M059J (cell line): ENCODE measurements at places on chromosomes 1 and 21.
A peak's percentile ranks its signal among the peaks of the same experiment; 100 is the strongest.

DNA sequence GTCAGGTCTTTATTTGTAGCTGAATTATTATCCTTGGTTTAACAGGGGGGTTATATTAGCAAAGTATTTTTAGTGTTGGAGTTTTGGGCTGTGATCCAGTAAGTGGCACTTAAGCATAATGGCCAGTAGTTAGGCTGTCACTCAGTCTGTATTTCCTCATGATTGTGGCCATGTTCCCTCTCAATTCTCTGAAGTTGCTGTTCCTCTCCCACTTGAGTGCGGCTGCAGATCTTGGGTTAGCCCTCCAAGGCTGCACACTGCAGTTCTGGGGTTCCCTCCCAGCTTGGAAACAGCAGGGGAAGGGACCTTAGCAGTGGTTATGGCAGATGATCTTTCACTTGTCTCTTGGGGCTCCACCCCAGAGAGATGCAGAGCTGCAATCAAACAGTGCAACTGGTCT lies 23.2 kb upstream of the DENND1B start:
- DNase-seq = no peak

GRCh38 chr1:115412733-115413132 lies 74.7 kb upstream of the NGF start:
- DNase-seq = no peak

DNA sequence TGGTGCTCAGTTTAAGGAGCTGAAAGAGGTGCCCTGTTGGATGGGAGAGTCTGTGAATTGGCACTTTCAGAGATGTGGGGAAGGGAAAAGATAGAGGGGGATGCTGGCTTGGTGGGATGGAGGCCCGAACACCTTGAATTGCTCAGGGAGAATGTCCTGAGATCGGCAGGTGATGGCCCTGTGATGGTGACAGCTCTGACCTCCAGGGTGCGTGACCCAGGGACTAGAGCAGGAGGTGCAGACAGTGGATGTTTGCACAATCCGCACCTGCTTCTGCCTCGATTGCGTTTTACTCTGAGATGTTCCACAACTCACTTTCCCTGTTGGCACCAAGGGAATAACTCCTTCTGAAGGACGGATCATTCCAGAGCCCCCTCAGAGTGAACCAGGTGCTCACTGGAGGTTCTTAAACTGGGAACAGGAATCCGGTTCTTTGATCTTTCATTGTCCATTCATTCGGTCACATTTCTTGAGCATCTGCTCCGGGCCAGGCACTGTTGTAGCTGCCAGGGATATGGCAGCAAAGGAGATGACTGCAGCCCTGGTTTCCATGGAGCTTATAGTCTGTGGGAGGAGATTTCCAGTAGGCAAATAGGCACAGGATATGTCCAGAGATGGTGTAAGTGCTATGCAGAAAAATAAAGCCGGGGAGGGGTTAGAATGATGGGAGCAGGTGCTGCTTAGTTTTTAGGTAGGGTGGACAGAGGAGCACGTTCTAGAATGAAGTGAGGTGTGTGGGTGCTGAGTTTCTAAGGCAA lies 226.6 kb upstream of the TMEM51 start:
- no peak for DNase-seq

GRCh38 chr1:23123528-23123927 lies 45.1 kb downstream of the LUZP1 start:
- no peak for DNase-seq

DNA sequence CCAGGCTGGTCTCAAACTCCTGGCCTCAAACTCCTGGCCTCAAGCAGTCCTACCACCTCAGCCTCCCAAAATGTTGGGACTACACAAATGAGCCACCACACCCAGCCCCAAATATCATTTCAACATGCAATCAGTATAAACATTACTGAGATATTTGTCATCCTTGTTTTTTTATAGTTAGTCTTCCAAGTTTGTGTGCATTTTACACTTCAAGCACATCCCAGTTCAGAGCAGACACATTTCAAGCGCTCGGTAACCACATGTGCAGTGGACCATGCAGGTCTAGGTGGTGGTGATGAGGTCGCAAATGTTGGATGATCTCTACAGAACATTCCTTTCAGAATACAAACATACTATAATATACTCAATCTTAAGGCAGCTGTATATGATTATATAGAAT lies 23.8 kb upstream of the APP start:
- DNase-seq = no peak

- DNase-seq = no peak
These were observed 91.2 kb downstream of the UBIAD1 start for GRCh38 chr1:11364170-11364569.

DNA sequence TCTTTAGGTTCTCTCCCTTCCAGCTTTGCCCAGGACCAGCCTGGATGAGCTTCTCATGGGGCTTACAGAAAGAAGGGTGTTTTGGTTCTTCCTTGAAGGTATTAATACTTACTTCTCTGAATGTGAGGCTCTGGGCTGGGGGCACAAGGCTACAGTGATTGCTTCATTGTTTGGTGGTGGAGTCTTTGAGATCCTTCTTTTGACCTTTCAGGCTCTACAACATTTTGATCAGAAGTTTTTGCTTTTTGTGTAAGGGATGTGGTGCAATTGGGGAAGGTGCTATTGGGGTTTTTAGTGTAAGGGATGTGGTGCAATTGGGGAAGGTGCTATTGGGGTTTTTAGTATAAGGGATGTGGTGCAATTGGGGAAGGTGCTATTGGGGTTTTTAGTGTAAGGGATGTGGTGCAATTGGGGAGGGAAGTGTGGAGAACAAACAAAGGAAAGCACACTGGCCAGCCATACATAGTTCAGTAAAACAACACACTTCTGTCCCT lies 103.6 kb upstream of the IVNS1ABP start:
- no peak for DNase-seq

DNA sequence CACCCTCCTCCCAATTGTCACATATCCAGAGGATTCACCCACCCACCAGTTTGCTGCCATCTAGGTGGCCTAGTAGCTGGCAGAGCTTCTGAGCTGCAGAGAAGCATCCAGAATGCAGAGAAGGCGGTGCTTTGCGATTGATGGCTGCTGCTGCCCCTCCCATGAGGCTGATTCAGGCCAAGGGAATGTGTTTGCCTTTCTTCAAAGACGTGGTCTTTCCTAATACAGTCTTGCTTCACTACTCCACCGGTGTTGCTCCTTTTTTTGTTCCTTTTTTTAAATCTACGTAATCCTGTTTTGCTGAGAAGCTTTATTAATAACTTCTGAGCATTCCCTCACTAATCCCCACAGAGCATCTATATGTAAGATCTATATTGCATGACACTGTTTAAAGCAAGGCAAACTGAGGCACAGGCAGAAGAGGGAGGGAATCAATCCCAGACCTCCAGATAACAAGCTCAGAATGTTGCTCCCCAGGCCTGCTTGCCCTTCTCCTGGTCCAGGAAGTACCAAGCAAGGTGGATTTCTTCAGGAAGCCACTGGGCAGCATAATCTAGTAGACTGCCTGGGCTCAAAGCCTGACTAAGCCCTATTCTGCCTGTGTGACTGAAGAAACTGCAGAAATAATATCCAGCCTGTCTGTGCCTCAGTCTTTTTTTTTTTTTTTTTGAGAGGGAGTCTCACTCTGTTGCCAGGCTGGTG lies 275.5 kb upstream of the FMN2 start:
- DNase-seq = peak; percentile 82

- DNase-seq = no peak
These were observed 376.4 kb upstream of the LRRC7 start for GRCh38 chr1:69191335-69191734.

DNA sequence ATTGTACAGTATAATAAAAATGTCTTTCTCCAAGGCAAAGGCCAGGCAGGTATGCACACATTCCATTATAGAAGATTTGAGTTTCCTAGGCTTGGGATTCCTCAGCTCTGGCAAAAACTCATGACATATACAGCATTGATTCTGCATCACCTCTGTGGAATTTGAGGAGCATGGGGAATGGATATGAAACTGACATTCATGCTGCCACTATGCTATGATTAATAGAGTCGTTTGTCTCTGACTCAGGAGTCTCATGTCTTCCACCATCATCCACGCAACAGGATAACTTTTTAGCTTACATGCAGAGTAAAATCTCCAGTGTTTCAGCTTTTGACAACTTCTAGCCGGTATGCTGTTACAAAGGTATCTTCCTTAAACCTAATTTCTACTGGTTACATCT lies 49.8 kb upstream of the ADORA3 start:
- DNase-seq = peak; percentile 85

DNA sequence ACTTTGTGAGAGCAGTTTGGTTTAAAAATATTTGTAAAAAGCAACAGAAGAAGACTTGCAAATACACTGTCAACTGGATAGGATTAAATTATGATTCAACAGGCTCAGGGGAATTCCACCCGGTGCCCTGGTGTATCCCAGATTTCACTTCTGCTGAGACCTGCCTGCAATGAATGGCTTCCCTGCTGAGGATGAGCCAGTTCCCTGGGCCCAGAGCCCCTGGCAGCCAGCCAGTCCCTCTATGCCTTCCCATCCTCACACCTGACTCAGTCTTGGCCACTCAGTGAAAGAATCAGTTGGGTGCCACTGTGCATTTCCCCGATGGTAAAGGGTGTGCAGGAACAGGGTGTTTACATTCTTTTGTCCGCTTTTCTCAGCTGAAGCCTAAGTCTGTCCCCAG lies 64.4 kb downstream of the KCTD3 start:
- peak; percentile 62 for DNase-seq

- DNase-seq = peak; percentile 39
These were observed 37.1 kb downstream of the PRRX1 start for GRCh38 chr1:170700842-170701615.

DNA sequence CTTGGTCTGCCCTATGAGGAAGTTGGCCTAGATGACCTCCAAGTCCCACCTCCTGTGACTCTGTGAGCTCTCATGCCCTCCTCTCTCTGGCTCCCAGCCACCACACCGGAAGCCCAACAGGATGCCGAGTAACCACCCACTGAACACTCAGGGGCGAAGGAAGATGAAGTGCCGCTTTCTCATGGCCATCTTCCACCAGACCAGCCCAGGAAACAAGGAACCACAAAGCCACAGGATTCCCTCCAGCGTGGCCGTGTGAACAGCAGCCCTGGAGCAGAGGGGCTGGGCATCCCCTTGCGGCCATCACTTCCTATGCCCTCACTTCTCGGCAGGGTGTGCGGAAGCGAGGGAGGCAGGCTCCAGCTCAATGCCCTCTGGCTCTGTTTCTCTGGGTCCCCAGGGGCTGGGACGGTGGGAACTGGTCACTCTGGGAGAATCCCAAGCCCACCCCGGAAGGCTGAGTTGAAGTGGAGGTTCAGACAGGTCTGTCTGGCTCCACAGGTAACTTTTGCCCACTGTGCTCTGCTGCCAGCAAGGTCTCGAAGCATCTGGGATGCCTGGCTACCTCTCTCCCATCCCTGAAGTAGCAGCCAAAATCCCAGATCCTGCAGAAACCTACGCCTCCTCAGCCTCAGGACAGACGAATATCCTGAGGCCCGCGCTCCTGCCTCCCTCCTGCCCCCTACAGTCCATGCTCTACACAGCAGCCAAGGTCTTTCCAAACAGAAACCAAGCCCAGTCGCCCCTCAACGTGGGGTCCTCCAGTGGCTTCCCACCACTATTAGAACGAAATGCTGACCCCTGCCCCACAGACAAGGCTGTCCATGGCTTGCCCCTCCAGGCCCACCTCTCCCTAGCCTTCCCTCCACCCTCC lies 44.2 kb upstream of the ECE1 start:
- peak; percentile 100 for DNase-seq

GRCh38 chr1:79744746-79745145 lies 738.2 kb upstream of the ADGRL4 start:
- no peak for DNase-seq

GRCh38 chr1:44415013-44415412 lies 10.0 kb downstream of the RNF220 start:
- DNase-seq = no peak

- DNase-seq = no peak
These were observed 78.1 kb upstream of the CSF3R start for GRCh38 chr1:36560621-36561360.

DNA sequence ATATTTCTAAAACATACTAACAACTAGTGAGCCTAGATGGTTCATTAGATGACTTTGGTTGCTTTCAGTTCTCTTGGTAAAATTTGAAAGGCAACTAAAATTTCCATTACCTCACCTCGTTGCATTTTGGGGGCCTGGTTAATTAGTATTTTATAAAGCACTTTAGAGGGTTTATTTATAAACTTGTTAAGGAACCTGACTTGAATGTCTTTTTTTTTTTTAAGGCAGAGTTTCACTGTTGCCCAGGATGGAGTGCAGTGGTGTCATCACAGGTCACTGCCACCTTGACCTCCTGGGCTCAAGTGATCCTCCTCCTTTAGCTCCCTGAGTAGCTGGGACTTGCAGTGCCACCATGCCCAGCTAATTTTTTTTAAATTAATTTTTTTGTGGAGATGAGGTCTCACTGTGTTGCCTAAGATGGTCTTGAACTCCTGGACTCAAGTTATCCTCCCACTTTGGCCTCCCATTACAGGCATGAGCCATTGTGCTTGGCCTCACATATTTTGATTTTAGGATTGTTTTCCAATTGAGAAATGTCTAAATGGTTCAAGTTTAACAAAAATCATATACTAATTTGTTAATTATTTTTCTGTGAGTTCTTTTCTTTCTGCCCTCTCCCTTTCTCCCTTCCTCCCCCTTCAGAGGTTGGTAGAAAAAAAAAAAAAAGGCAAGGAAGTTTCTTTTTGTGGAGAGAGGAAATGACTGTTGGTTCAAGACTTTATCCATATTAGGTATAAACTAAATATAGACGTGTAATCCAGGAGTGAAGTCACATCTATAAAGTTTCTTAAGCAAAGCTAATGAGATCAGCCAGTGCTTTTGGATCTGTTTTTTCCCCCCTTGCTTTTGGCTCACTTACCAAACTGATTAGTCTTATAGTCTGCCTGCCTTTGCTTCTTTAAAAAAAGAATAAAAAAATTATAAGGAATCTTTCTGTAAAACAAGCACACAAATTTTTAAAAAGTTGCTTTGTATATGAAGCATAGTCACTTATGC lies 24.7 kb downstream of the CLIC4 start:
- DNase-seq = peak; percentile 97

- no peak for DNase-seq
These were observed 34.1 kb upstream of the GNG4 start for GRCh38 chr1:235683653-235684052.

DNA sequence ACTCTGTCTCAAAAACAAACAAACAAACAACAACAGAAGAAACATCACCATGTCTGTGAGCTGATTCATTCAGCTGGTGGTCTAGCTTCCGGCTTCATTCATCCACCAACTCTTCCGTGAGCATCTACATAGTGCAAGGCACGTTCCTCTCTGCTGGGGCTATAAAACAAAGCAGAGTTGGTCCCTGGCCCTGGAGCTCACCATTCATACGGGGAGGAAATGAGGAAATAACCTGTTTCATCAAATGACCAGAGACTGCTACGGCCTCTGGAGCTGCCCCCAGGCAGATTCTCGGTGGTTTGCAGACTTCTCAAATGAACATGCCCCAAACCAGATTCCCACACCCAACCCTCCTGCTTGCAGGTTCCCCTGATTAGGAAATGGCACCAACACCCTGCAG lies 41.0 kb upstream of the ID3 start:
- DNase-seq = no peak
